ENCODE measurements at places on chromosomes 5 and 9. TPM values are rescaled to one million over a fixed set of nuclear protein-coding genes. Genes with fewer than 3 reads are reported as not detected.

GRCh38 chr5:35921930-35922329 is 16.5 kb downstream of the CAPSL start:
- DNase-seq = no peak
- H3K4me1 ChIP-seq = no peaks in the 10 kb centered on the region
- no peaks in the 10 kb centered on the region for H3K36me3 ChIP-seq
- no peak overlapping the region for H3K4me3 ChIP-seq

DNA sequence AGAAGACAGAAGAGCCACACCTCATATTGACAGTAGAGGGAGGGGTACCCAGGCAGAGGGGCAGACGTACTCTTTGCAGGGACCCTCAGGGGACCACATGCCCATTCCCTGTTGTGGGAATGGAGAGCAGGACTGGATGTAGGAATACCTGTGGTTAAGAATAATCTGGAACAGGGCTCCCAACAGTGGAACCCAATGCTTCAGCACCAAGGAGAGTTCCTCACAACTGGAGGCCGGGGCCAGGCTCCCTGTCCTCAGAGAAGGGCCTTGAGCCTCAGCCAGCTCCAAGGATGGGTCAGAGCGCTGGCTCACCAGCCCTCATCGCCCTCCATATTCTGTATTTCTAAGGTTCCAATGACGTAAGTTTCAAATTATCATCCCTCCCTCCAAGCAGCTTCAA is 7.4 kb upstream of the SHC3 start:
- no peak for DNase-seq
- no peak overlapping the region for H3K27ac ChIP-seq
- no peaks in the 10 kb centered on the region for H3K36me3 ChIP-seq
- no peaks in the 10 kb centered on the region for H3K4me1 ChIP-seq
- H3K4me3 ChIP-seq = no peak overlapping the region

- no peaks in the 10 kb centered on the region for H3K36me3 ChIP-seq
- DNase-seq = peak; percentile 39
- no peaks in the 10 kb centered on the region for H3K4me1 ChIP-seq
- no peak overlapping the region for H3K4me3 ChIP-seq
- H3K27me3 ChIP-seq = no peaks in the 10 kb centered on the region
Observed at GRCh38 chr9:128712451-128713410, 10.4 kb downstream of the PKN3 start.

DNA sequence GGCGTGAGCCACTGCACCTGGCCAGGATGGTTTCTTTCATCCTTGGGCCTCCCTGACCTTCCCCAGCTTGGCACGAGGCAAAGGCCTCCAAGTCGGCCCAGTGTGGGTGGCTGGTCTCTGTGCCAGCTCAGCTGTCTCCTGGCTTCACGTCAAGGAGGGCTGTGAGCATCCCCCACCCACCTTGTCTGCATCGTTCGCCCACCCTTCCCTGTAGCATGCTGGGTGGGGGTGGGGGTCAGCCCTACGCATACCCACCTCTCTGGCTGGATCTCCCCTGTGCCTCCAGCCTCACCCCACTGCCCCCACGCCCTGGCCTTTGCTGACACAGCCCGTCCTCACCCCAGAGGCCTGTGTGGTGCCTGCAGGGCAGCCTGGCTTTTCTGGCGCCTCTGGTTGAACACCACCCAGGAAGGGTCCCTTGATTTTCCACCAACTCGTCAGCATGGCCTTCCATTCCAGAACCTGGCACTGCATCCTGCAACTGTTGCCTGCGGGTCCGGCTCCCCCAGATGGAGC is 8.8 kb upstream of the WDR5 start:
- no peak overlapping the region for H3K4me3 ChIP-seq
- no peaks in the 10 kb centered on the region for H3K36me3 ChIP-seq
- peak; percentile 28 for DNase-seq
- H3K27me3 ChIP-seq = no peaks in the 10 kb centered on the region
- no peak overlapping the region for H3K27ac ChIP-seq

DNA sequence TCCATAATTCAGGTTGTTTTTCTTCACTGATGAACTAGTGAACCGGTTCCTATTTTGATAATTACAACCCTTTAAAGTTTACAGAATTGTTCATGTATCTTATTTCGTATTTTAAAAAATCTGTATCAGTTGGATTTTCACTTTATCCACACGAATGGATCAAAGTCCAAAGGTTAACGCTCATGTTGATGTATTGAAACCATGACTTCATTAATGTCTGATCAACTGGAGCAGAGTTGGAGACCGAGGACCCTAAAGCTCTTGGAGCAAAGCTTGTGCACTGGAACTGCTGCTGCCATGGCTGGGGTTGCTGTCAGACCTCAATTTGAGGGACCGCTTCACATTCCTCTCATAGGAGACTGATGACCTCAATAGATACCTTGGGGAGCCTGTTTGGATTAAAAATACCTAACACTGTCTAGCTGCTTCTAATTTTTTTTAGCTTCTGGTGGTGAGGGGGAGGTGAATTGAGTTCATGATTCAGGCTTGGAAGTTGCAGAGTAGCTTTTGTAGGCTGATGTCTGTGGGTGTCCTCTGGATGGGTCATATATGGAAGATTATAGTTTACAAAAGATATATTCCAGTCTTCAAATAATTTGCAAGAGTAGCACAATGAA is 45.1 kb downstream of the KIAA1958 start:
- no peak overlapping the region for H3K4me3 ChIP-seq
- no peaks in the 10 kb centered on the region for H3K4me1 ChIP-seq
- no peaks in the 10 kb centered on the region for H3K36me3 ChIP-seq
- H3K27ac ChIP-seq = no peak overlapping the region
- no peak for DNase-seq
- no peaks in the 10 kb centered on the region for H3K27me3 ChIP-seq

DNA sequence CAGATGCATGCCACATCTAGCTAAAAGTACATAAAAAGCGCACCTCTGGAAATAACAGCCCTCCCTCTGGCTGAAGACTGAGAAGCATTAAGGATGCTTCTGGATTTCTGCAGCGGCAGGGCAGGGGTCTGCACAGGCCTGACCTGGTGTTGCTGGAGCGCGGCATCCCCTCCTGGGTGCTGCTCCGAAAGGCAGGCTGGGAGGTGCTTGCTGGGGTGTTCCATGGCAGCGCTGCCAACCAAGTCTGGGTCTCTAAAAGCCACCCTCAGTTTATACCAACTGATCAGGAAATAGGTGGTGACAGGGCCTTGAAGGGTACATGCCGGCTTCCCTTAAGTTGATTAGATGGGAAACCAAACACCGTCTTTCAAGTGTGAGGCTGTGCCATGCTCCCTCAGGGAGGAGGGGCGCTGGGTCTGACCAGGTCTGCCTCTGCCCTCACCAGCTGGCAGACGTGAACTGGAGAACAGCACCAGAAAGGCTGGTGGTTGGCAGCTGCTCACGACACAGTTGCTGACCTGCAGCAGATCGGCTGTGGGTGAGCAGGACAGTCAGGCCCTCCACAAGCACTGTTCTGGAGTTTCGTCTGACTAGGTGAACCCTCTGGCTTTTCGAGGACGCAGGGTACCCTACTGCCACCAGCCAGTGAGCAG is 81.6 kb downstream of the DAP start:
- H3K27ac ChIP-seq = no peak overlapping the region
- no peak overlapping the region for H3K4me3 ChIP-seq
- H3K36me3 ChIP-seq = no peaks in the 10 kb centered on the region
- no peak for DNase-seq
- H3K27me3 ChIP-seq = no peaks in the 10 kb centered on the region
- no peaks in the 10 kb centered on the region for H3K4me1 ChIP-seq

DNA sequence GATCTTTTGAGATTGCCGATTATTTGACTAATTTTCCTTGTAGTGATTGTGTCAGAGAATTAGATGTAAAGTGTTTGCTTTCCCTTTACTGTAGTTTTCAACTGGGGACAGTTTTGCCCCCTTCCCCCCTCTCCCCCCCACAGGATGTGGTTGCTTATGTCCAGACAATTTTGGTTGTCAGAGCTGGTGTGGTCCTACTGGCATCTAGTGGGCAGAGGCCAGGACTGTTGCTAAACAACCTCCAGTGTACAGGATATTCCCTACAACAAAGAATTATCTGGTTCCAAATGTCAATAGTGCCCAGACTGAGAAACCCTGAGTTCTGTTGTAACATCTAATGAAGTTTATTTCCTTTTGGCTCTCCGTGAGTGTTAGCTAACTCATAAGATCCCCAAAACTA is 20.0 kb downstream of the TMEFF1 start:
- no peaks in the 10 kb centered on the region for H3K4me1 ChIP-seq
- no peak for DNase-seq
- H3K27ac ChIP-seq = no peak overlapping the region

GRCh38 chr9:13439685-13440476 is 160.4 kb upstream of the MPDZ start:
- no peaks in the 10 kb centered on the region for H3K27me3 ChIP-seq

The EQTN gene
- total RNA-seq = not detected

The DNAJA1 gene
- 47.7 TPM for total RNA-seq

The C1QTNF2 gene
- total RNA-seq = not detected

The DNAJB5 gene
- total RNA-seq = 2.6 TPM

Measured in Peyer's patch (tissue), 4 donors.